ENCODE measurements at places on chromosomes 1 and 21.

- DNase-seq, result no peak
Measured at GRCh38 chr1:51760872-51761271, 117.7 kb downstream of the NRDC start.

DNA sequence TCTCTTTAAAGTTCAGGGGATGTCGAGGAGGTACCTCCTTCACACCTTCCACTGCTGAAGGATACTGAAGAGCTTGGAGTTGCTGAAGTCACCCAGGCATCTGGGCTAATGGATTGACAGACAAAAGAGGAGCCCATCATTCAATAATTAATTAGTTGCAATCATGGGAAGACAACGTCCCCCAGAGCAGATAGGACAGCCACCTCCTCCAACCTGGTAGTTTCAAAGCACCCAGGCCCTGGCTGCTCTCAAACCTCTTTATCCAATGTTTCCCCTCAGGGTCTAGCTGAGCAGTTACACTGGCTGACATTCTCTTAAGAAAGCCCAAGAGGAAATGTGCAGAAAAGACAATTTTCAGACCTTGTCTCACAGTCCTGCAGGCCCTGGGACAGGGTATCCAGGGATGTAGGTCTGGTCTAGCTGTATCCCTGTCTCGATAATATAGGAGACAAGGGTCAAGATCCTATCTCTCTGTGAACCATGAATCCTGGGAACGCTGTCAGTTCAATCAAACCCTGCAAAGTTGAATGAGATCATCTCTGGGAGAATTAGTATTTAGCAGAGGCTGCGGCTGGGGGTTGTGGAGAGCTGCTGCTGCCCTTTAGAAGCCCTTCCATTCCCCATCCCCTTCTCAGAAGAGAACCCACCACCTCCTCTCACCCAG is 1.1 kb downstream of the TSPAN2 start:
- DNase-seq, result no peak

GRCh38 chr1:174712541-174712940 is 264.8 kb downstream of the GPR52 start:
- no peak for DNase-seq

DNA sequence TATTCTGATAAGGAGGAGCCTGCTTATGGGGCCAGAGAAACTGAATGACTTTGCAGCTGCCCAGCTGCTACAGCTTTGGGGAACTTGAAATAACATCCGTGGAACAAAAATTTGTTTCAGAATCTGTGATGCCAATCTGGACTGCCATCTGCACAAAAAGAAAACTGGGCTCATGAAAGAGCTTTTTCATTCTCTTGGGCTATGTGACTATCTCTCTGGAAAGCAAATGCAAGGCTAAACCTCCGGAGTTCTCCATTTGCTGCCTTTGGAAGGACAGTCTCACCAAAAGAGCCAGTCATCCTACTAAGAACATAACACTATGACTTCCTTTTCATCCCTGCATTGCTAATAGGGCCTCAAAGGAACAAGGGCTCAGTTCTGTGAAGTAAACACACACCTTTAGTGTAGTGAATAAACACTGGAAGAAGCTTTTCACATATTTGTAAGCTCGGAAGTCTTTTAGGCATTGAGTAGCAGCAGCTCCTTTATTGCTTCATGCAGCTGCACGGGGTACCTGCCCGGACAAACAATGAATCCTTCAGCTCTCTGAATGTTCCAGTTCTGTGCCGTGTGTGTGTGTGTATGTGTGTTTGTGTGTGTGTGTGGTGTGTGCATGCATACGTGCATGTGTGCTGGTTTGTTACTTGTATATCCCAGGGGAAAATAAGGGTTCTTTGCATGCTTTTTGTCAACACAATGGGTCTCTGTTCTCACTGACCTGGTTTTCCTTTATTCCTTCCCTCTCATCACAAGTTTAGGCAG is 255.5 kb upstream of the SGIP1 start:
- DNase-seq, result no peak

GRCh38 chr1:179821524-179821923 is 56.1 kb downstream of the TOR1AIP2 start:
- no peak for DNase-seq

DNA sequence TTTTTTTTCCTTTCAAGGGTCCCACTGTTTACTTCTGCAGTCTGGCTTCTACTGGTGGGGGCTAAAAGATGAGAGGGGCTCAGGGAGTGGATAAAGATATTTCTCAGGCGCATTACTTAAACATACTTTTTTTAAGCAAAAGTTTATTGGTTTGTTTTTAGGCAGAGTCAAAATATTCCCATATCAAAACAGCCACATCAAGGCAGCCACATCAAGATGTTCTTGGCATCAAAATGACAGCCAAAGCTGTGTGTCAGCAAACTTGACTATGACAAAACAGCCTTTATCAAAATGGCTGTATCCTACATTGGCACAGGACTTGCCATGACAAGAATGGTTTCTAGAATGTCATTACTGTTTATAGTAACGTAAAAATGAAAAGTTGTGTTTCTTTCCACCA is 22.1 kb upstream of the RASAL2 start:
- no peak for DNase-seq

- DNase-seq, result no peak
Measured at GRCh38 chr1:184518736-184519357, 132.0 kb downstream of the C1orf21 start.

- DNase-seq, result no peak
Measured at GRCh38 chr1:30321246-30321910, 402.0 kb downstream of the MATN1 start.

DNA sequence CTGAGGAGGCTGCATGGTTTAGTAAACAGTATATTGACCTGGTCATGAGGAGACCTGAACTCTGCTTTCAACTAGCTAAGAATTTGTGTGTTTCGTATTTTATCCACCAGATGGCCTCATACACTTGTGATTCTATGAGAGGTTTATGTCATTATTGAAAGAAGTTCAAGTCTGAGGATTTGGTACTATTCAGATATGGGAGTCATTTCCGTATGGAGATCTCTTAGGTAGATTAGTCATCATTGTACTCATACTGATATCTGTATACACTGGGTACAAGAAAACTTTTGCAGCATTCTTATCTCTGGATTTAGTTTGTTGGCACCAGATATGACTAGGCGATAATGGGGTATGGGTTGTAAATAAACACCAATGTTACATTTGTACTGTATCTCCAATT is 26.6 kb downstream of the ATF6 start:
- DNase-seq, result no peak

GRCh38 chr1:45490121-45490625 is 790 bp downstream of the TESK2 start:
- no peak for DNase-seq
